LNCaP clone FGC (cell line): ENCODE measurements at places on chromosomes 2 and 18.

DNA sequence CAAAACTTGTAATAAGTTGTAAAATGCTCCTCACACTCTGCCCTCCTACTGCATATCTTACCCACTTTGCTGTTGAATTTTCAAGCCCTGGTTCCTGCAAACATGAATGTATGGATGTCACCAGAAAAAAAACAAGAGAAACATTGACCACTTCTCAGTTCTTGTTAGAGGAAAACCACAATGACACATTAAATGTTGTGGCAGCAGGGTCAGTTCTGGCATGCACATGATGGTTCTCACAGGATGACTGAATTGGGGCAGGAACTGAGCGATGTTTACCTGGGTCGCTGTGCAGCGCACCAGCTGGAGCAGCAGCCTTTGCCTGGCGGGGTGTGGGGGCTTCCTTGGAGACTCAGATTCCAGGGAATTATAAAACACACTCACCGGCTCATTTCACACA lies 14.0 kb upstream of the PRKCE start:
- no peak for DNase-seq

DNA sequence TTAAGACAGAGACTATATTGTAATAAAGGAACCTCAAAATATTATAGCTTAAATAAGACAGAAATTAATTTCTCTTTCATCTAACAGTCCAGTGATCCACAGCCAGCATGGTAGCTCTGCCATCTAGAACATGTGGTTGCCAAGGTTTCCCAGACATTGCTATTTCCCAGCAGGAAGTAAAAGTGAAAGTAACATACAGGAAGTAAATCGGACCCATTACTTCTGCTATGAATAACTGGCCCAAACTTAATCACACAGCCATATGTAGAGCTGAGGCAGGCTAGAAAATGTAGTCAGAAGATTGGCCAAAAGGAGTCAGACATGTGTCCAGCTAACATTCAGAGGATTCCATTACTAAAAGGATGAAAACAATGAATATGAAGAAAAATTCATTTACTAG lies 71.0 kb downstream of the NOL4 start:
- DNase-seq, result no peak

DNA sequence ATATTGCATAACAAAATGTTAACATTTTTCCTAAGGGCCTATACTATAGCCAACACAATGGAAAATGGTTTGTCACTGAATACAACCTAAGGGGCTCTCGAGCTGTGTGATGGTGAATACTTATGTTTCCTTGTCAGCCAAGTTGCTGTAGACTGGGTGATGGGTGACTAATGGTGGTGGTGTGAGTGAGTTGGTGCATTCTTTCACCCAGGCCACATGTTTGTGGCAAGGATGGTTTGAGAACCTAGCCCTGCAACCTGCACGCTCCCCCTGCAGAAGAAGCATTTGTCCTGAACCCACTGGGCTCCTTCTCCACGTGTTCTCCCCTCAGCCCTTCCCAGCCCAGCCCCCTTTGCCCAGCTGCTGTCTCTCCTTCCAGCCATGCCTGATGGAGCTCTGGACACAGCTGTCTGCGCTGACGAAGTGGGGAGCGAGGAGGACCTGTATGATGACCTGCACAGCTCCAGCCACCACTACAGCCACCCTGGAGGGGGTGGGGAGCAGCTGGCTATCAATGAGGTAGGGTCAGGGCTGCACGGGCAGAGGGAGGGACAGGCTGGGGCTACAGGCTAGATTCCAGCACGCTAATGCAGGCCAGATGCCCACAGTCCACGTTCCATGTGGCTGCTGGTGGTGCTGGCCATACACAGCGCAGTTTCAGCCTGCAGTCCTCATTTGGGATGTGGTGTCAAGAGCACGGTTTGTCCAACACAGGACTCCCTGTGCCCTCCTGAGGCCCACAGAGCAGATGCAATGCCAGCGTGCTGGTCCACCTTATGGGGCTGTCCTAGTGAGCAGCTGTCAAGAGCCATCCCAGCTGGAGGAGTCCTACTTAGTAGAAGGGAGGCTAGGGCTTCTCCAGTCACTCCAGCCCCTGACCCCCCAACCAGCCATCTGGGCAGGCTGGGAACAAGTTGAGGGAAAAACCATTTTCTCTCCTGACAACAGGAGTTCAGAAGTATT lies 65.4 kb downstream of the FAM168B start:
- no peak for DNase-seq

DNA sequence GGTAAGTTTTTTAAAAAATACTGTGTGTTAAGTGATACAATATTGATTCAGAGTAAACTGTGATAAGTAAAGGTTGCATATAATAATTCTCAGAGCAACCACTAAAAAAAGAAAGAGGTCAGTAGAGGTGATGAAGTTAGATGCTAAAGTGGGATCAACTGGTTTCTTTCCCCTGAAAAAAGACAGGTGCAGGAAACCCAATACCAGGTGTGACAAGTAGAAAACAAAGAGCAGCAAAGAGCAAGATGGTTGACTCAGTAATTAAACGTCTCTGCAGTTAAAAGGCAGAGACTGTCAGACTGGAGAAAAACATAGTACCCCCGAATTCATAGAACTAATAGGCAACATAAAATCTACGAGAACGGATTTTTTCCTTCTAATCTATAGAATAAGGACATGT lies 128.3 kb downstream of the ATP9B start:
- DNase-seq, result no peak

DNA sequence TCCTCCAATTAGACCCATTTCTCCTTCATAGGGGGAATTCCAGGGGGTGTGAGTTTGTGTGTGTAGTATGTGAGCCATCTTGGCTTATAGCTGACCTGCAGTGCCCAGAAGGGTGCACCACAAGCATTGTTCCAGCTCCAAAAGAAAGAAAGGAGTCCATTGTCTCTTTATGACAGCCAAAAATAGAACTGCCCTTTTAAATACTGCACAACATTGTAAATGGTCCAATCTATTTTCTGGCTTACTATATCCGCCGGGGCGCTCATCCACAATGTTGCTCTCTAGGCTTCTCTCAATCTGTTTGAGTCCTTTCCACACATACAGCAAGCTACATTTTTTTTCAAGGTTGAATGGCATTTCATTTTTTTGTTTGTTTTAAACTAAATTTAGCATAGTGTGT lies 517.5 kb downstream of the STK39 start:
- DNase-seq, result no peak
